ENCODE measurements at places on chromosomes 12 and 14.

DNA sequence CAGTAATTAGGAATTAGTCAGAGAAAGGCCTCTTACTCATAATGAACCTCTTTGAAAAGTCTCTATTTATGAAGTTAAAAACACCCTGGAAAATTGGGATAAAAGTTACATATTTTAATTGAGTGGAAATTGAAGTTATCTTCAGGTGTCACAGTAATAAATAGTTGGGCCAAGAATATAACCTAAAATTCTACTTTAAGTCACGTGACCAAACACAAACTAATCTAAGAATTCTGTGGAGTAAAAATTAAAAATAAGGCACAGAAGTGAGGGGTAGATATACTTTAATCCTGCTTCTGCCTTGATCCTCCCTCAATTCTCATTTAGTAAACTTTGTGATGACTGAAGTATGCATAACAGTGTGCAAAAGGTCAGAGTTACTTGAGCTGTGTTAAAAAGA is 226.4 kb downstream of the NAV3 start:
- DNase-seq: no peak

- no peak for DNase-seq
Observed at GRCh38 chr14:80017795-80018194, 193.5 kb downstream of the DIO2 start.

DNA sequence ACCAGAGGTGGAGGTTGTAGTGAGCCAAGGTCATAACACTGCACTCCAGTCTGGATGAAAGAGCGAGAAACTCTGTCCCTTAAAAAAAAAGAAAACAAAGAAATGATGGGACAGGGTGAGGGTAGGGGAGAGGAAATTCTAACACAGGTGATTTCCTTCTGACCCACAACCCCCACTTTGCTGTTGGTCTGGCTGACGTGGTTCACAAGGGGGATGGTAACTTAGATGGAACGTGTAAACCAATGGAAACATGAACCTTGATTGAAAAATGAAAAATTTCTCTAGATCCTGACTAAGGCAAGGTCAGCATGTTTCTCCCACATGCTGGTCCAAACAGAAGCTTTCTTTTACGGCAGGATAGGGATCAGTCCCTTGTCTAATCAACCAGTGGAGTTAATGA is 15.8 kb upstream of the RIOX1 start:
- no peak for DNase-seq

- no peak for DNase-seq
Observed at GRCh38 chr12:52370926-52371608, 3.8 kb upstream of the KRT85 start.

GRCh38 chr12:1919763-1920162 is 1.3 kb upstream of the CACNA2D4 start:
- no peak for DNase-seq

DNA sequence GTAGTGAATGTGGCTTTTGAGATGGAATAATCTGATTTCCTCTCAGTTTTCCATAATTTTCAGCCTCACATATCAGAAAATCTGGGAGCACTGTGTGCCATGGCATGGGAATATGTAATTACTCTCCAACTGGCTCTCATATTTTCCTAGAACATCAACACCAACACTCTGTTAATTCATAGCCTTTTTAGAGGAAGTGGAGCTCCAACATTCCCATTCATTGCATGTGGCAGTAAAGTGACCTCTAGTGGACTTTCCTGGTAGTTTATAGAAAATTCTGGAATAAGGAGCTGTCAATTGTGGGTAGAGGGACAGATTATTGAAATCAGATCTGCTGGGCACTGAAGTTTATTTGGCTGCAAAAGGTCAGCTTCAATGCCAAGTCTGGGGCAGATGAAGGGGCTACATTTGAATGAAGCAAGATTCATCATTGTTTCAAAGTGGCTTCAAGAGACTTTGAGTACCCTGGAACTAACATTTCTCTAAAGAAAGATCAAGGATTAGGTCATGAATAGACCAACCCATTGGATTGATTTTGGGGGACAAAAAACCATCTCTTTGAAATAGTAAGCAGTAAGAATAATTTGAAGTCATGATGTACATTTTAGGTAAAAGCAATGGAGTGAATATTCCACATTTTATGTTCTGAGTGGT is 23.6 kb upstream of the USP44 start:
- no peak for DNase-seq

GRCh38 chr12:4293299-4293965 is 19.9 kb downstream of the CCND2 start:
- DNase-seq: no peak

DNA sequence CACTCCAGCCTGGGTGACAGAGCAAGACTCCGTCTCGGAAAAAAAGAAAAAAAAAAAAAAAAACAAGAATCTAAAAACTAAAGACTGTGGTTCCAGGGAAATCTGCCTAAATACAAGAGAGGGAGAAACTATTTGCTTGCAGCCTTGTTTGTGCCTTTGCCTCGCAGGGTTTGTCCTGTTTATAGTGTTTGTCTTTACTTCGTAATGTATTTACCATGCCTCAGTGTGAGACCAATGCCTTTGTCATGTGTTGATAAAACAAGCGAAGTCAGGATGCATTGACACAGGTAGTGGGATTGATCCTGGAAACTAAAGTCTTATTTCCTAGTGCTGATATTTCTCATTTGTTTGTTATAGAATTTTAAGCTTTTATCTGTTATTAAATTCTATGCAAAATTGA is 199.0 kb downstream of the EXOC5 start:
- DNase-seq: no peak

GRCh38 chr14:59224341-59224740 is 35.9 kb downstream of the DAAM1 start:
- DNase-seq: no peak

DNA sequence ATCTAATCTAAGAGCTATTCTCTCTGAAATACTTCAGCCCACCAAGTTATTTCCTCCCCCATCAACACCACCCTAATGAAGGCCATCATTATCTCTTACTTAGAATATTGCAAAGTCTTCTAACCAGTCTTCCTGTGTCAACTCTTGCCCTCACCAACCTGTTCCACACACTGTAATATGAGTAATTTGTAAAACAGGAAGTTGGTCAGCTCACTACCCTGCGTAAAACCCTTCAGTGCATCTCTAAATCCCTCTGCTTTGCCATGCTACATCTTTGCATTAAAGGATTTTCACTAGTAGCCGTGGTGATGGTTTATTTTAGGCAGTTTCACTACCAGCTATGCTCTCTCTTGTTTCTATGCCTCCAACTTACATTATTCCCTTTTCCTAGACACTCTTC is 70.0 kb downstream of the KIF21A start:
- no peak for DNase-seq

DNA sequence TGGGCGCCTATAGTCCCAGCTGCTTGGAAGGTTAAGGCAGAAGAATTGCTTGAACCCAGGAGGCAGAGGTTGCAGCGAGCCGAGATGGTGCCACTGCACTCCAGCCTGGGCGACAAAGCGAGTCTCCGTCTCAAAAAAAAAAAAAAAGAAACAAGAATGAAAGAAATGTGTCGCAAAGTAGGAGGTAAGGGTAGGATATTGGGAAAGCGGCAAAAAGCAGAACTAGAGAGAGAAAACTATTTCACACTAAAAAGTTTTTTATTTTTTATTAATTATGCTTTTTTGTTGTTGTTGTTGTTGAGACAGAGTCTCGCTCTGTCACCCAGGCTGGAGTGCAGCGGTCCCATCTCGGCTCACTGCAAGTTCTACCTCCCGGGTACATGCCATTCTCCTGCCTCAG is 17.7 kb downstream of the SBNO1 start:
- no peak for DNase-seq

DNA sequence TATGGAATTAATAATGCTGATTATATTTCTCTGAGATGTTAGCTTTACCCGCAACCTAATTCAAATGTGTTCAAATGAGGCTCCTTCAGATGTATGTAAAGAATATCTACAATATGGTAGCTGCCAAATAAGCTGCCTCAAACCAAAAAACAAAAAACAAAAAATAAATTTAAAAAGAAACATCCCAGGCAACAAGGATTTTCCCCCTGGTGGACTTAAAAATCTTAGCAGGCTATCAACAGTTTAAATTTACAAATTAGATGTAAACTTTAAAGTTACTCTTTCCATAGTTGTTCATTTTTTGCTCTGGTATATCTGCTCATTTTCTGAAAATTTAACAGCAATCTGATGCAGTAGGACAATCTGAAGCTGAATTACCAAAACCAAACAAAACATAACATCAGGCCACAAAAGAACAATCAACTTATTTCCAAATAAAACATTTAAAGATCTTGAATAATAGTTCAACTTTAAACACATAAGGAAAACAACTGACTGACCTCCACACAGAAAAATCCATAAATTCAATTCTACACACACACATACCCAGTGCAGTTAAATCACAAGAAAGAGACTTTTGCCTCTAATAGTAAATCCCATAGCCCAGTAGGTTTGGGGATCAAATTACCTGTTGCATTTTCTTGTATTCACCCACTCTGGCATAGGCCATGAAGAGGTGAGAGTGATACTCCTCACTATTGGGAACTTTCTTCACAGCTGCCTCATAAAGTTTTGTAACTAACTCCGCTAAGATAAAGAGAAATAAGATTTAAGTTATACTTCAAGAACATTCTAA is 21.3 kb downstream of the NAA25 start:
- no peak for DNase-seq

DNA sequence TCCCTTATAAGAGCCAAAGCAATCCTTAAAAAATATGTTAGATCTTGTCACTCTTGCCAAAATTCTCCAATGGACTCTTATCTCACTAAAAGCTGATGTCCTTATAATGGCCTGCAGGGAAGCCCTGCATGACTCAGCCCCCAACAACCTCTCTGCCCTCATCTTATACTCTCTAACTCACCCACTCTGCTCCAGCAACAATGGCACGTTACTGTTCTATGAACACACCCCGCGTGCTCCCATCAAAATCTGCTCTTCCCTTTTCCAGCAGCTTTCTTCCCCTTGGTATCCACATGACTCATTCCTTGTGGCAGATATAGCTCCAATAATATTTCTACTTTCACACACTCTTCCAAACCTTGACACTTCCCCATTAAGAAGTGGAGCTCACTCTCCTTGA is 108.1 kb downstream of the DENND5B start:
- DNase-seq: no peak

DNA sequence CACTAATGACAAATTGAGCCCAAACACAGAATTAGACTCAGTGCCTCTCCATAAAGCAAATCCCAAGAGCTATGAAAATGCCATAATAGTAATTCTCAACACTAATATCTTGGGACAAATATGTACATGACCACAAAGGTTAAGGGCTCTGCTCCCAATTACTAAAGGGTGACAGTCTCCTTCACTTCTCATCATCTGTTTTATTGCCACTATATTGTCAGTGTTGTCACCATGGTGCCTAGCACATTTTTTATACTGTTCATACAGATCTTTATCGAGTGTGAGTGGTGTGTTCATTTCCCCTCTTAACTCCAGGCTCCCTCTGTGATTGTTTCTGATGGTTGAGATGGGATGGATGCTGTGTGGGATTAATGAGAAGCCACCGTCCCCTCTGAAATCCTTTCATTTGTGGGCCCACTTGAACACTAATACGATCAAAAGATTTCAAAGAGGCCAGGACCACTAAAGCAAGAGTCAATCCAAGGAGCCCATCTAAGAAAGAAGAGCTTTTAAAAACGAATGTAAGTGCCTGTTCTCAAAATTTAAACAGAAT is 277.7 kb downstream of the GXYLT1 start:
- no peak for DNase-seq

DNA sequence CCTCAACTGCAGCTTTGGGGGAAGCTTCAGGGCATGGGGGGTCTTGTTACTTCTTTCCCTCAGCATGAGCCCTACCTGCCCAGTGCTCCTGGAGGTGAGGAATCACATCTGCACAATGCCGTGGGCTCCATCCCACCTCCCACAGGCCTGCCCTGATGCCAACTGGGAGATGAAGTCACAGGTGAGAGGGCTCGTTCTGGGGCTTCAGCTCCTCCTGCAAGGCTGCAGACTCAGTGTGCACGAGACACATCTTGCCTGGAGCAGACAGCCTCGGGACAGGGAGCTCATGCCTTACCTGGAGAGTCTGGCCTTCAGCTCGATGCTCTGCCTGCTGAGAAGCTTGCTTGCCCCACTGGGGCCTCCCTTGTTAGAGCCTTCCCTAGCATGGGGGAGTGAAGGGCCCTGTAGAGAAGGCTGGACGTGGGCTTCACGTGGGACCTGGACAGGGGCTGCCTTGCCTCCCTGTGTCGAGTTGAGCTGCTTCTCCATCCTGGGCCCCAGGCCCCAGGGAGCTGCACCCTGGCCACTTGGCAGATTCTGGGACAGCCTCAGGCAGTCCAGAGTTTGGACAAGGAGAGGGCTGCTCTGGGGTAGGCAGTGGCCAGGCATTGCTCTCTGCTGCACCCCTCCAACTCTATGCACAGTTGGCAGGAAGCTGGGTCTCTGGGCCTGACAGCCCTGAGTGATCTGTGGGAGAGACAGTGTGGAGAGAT is 171.4 kb downstream of the KIF26A start:
- no peak for DNase-seq

DNA sequence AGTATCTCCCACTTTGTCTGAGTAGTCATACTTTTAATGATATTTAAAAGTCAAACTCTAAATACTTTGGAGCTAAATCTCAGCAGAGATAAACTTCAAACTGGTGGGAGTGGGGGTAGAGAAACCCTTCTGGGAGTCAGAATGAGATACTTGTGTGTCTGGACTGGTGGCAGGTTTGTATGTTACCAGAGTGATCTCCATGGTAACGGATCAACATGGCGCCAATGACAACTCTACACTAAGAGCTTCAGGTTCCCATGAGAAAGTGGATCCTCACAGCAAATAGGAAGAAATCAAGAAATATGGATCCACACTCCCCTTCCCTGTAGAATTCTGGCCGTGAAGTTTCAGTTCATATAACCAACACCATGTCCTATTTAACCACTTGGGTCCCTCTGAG is 121.9 kb downstream of the ETV6 start:
- DNase-seq: no peak

GRCh38 chr14:79911744-79912143 is 299.6 kb downstream of the DIO2 start:
- DNase-seq: no peak

DNA sequence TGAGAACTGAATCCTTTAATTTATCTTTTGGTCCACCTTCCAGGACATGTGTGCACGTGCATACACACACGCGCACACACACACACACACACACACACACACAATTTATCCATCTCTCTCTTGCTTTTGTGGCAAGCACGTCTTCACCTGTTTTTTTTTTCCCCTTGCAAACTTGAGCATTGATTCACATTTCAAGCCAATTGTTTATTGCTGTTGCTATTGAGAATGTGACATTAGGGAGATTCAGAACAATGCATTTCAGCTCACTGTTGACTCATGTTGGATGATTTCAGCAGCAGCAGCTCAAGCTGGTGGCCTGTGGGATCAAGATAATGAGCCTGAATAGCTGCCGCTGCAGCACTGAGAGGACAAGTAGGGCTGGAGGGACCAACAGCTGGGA is 128.9 kb downstream of the SNAPC1 start:
- no peak for DNase-seq

Data from T-helper 17 cell (primary cell).